ENCODE measurements at places on chromosomes 11 and 22.

- no peak for DNase-seq
Measured at GRCh38 chr11:2477936-2478335, 33.1 kb downstream of the KCNQ1 start.

DNA sequence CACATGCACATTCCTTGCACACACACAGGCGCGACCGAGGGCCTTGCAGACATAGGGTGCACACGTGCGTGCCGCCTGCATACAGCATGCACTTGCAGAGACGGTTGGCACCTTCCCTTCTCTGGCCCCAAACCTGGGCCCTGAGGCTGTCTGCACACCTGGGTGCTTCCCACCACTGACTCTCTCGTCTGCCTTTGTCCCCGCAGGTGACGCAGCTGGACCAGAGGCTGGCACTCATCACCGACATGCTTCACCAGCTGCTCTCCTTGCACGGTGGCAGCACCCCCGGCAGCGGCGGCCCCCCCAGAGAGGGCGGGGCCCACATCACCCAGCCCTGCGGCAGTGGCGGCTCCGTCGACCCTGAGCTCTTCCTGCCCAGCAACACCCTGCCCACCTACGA lies 38.0 kb downstream of the CDKN1C start:
- no peak for DNase-seq

- no peak for DNase-seq
Measured at GRCh38 chr11:60343094-60343704, 16.1 kb downstream of the MS4A6E start.

GRCh38 chr11:23948851-23949250 lies 548.0 kb upstream of the LUZP2 start:
- no peak for DNase-seq

- no peak for DNase-seq
Measured at GRCh38 chr11:86460461-86461385, 86.0 kb downstream of the CCDC81 start.

- DNase-seq = no peak
Measured at GRCh38 chr22:17086788-17087497, 2.1 kb downstream of the IL17RA start.

DNA sequence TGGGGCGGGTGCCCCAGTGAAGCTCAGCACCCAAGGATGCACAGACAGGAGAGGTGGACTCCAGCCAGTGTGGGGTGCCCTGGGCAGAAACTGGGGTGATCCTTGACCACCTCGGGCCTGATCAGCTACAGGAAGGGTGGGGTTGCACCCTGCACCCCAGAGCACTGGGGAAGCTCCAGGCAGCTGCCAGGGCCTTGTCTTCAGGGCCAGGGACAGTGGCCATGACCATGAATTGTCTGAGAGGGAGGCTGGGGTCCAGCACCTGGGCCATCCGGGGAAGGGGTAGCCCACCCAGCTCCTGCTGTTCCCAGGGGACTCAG lies 17.6 kb downstream of the IL17REL start:
- DNase-seq = no peak

DNA sequence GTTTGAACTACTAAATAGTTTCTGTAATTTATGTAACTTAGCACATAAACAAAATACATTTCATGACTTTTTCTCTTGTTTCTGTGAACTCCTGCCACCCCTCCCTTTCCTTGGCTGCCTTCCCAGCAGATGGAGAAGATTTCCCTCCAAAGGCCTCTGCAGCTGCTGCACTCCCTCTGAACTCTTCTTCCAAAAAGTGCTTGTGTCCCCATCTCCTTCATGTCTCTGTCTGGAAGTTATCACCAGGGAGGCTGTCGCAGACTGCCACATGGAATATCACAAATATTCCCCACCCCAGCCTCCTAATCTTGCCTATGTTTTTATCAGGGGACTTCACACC lies 1068.3 kb downstream of the OPCML start:
- DNase-seq = no peak

- no peak for DNase-seq
Measured at GRCh38 chr22:29816539-29816938, 21.5 kb downstream of the ASCC2 start.

DNA sequence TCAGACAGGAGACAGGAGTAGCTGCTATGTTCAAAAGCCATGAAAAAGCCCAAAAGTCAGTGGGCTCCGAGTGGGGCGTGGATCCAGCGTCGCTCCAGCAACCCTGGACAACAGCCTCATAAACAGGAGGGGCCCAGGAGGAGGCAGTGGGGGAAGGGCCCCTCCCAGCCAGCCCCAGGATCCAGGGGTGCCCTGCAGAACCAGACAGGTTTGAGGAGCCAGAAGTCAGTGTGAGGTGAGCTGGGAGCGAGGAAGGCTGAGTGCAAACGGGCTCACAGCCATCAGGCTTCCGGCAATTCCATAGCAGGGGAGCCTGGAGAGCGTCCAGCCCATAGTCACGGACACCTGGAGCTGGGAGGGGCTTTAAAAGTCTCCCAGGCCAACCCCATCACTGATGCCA lies 217.7 kb downstream of the MN1 start:
- no peak for DNase-seq

- DNase-seq = no peak
Measured at GRCh38 chr11:45517171-45517770, 148.2 kb downstream of the CHST1 start.

DNA sequence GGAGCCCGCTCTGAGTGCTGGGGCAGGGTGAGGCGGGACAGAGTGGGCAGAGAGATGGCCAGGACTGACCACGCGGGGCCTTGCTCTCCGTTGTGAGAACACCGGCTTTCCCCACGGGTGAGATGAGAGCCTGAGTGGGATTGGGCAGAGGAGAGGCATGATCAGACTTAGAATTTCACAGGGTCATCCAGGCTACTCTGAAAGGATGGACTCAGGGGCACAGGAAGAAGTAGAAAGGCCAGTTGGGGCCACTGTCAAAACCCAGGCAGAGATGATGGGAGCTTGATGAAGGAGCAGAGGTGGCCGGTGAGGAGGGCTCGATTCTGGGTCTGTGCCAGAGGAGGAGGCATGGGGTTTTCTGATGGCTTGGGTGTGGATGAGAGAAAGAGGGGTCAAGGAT lies 63.8 kb upstream of the NUP50 start:
- no peak for DNase-seq

DNA sequence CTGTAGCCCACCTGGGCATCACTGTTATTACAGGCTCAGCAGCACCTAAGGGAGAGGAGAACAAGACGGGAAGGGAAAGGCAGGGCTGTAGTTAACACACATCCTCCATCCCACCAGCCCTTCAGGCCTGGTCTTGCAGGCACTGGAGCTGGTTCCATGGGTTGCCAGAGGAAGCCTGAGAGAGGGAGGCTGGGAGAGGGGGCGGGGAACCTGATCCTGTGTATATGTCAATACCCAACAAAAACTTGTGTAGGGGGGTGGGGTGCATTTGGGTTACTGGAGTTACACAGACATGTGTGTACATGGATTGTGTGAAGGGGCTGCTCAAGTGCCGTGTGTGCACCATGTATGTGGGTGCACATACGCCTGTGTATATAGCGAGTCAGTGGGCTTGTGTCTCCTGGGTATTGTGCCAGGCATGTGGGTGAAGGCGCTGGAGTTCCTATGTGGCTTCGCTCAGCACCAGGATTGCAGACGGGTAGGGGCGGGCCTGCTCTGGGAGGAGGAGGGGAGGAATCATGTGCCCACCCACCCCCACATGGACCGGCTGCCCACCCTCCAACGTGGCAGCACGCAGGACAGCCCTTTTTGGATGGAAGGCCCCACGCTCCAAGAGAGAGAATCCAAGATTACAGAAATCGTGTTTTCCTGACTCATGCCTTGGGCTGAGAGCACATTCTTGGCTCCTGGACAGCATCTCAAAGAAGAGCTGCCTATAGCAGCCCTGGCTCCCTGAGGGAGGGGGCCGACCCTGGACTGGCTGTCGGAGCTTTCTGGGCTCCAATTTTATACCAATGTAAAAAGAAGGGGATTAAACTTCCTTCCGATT lies 4.2 kb upstream of the SERPINH1 start:
- no peak for DNase-seq

GRCh38 chr11:1088927-1089737 lies 14.5 kb downstream of the MUC2 start:
- DNase-seq = no peak

- DNase-seq = no peak
Measured at GRCh38 chr11:102833731-102834130, 9.7 kb downstream of the MMP3 start.

- DNase-seq = peak; percentile 63
Measured at GRCh38 chr22:37051391-37052385, at the start of gene KCTD17. Gene KCTD17, plus strand, starts transcription at chr22:37051742. Its CDS starts 19 bp downstream, at chr22:37051761.

- DNase-seq = no peak
Measured at GRCh38 chr11:36065436-36065835, 121.6 kb downstream of the LDLRAD3 start.

- DNase-seq = peak; percentile 98
Measured at GRCh38 chr22:31970490-31971444, 26.4 kb downstream of the YWHAH start.

DNA sequence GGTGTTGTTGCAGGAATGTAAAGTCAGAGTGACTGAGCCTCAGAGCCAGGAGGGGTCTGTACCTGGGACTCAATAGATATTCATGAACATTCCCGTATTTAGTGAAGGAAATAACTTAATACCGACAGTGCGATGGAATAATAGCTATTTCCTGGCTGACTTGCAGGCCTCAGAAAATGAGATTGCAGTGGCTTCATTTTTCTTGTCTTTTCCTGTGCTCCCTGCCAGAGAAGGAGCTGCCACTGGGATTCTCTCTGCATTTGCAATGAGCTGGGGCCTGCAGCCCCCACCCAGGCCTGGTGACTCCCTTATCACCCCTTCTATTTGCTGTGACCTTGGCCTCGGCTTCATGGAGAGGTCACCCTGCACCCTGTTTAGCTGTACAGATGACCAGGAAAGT lies 173.4 kb downstream of the MIAT start:
- no peak for DNase-seq

DNA sequence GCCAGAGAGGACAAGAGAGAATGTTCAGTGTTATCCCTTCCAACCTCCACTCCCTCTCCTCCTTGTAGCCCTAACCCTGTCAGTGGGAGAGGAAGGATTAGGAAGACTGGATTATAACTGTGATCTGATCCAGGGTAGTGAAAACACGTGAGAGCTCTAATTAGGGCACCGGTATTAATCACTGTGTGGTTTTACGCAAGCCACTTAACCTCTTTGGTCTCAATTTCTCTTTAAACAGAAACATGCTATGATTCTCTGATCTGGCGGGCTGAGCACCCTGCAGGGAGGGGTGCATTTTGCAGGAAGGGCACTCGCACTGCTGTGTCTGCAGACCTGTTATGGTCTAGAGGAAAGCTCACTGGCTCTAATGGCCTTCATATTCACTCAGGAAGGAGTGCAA lies 11.5 kb downstream of the RPL27A start:
- no peak for DNase-seq

DNA sequence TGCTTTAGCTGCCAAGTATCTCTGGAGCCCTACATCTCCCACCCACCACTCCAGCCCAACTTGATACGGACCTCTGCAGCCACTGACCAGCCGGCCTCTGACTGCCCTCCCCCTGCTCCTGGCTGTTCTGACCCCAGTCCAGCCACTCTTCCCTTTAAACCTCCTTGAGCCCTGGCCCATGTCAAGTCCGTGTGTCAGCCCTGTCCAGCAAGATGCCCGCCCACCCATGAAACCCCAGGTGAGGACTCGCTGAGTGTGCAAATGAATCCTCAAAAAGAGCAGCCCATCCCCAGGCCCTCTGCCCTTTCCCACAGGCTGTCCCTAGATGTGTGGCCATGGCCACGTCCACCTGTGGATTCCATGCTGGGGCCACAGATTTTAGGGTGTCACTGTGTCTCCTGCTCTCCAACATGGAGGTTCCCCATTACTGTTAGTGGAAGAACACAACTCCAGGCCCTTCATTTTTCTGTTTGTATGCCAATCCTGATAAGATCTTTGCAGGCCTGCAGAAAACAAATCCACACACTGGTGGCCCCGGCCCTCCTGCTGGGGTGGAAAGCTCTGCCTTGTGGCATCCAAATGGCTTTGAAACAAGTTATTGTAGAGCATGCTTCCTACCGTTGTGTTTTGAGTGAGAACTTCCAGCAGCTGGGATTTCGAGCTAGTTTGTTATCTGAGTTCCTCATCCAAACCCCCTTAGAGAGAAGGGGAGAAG lies 22.7 kb upstream of the ADORA2A start:
- DNase-seq = no peak

DNA sequence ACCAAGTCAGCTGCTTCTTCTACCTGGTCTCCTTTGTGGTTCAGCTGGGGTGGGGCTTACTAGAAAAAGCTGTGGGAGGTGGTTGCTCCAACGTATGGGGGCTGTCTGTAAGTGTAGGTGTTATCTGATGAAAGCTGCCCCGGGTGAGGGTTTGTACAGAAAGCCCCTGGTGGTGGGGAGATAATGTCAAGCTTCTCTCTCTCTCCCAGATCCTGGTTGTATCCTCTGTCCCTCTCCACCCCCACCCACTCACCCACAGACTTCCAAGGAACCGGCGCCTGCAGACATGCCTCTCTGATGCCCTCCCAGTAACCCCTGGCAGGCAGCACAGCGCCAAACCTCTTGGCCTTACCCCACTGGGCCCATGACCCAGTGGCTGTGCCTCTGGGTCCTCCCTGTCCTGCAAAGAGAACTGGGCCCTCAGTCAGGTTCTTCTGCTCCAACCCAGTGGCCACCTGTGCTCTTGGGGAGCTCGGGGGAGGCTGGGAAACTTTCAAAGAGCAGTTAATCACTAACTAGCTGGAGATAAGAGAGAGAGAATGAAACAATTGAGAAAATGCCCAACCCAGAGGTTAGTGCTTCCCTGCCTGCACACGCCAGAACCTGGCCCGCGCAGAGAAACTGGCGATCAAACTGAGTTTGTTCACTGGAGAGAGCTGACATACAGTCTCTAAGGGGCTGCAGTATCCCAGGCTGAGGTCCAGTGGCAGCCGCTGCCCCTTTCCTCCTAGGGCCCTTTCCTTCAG lies 20.4 kb upstream of the EHF start:
- DNase-seq = no peak

DNA sequence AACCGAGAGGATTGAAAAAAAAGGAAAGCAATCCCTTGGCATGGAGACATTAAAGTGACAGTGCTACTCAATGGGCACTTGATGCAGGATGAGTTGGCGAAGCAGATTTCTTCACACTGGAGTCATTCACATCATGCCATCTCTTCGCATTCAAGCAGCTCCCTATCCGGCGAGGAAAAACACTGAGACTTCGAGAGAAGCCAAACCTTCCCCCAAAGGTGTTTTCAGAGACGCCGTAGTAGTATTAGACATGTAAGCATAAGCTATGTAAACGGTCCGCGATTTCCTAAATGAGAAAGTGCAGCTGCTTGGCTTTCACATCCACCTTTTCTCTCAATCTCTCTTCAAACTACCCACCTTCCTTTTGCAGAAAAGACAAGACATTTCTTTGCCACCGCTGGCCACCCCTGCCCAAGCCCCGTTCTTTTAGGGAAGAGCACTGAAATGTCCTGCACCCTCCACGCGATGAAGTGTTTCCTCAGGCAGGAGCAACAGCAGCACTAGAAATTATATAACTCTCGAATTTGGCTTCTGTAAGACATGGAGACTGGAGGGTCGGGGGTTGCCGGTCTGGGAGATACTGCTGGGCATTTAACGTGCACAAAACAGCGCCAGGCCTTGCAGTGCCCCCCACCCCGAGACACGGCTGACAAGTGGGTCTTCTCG lies at the start of gene DLG2:
TSS of gene DLG2 (minus strand) at position 13 of the 666 bp plus-strand sequence.
- DNase-seq = peak; percentile 3

All from effector memory CD8-positive, alpha-beta T cell (primary cell).